ENCODE measurements at places on chromosomes 6 and 20. TPM values are rescaled to one million over a fixed set of nuclear protein-coding genes. Genes with fewer than 3 reads are reported as not detected.

DNA sequence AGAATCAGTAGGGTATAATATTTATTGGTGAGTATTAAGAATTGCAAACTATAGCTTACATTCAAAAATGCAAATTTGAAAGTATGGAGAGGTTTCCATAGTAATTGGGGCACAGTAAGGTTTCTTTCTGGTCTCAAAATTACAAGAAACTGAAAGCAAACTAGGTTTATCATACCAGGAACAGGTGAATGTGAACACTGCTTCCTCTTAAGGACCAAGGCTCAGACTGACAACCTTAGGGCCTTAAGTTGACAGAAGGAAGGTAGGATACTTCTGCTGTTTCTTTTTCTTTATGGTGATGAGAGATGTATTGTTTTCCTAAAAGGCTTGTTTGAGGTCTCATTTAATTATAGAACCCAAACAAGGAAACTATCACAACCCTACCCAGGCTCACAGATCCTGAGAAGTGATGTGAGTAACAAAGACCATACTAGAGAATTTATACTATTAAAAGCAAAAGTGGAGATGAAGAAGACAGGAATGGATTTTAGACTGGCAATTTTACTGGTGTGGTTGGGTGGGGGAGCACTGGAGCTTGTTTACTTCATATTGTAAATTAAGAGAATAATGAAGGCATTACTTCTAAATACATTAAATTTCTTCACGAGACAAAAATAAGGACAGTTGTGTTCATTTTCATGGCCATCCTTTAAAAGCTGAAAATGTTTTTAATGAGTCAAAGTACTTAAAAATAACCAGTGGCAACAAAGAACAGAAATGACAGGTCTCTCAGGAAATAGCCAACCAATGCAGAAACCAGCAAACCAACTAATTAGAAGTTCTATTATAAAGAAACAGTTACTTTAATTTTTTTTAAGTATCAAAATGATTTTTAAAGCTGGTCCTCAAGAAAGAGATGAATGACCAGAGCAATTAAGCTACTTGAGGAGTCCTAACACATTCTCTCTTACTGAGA is 21.3 kb downstream of the STAU1 start:
- no peak for DNase-seq

GRCh38 chr6:111741177-111741952 is 131.9 kb downstream of the FYN start:
- no peak for DNase-seq

BMP6 gene
- total RNA-seq, result 234 TPM

- DNase-seq, result no peak
Observed at GRCh38 chr6:77403424-77403823, 59.9 kb downstream of the HTR1B start.

DNA sequence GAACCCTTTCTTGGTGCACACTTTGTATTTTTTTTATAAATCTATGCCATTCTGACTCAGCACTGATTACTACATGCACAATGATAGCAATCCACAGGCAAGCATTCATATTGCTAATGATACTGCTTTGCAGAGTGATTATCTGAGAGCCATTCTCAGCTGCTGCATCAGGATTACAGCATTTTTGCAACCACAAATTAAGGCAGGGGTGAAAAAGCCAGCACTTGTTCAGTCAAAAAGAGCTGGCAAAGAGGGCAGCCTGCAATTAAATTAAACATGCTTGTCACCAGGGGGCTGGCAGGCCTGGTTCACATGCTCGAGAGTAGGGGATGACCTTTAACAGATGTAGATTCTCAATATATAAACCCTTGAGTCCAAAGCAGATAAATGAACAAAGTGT is 40.7 kb upstream of the SLC17A4 start:
- no peak for DNase-seq

DNA sequence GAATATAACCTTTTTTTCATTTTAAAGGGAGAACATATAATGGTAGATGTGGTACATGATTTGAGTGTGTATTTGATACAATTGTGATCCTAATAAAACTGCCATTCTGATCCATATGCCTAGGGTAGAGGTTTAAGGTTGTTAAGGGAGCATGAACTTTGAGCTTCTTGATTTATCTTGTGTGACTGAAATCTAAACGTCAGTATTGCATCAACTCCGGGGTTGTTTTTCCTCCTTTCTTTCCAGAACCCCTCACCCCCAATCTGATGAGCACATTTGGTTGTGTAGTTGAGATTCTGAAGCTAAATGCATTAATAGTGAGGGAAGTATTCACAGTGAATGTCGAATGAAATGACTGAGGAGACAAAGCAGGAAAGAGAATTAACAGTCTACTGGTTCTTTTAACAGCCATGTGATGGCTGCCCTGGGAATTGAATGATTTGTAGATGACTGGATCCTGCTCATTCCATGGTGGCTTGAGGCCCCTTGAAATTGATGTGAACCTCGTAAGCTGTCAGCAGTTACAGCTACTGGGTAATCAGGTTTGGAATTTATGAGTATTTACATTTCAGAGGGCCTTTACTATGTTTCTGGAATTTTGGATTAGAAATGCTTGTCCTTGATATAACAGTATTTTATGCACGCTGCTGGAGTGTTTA is 44.8 kb downstream of the FARS2 start:
- DNase-seq, result no peak

GRCh38 chr6:43724914-43725642 is 37.5 kb upstream of the MRPS18A start:
- DNase-seq, result no peak

- no peak for DNase-seq
Observed at GRCh38 chr6:25384234-25384633, 105.1 kb downstream of the CARMIL1 start.

- DNase-seq, result no peak
Observed at GRCh38 chr6:65191471-65191870, 515.6 kb downstream of the EYS start.

DNA sequence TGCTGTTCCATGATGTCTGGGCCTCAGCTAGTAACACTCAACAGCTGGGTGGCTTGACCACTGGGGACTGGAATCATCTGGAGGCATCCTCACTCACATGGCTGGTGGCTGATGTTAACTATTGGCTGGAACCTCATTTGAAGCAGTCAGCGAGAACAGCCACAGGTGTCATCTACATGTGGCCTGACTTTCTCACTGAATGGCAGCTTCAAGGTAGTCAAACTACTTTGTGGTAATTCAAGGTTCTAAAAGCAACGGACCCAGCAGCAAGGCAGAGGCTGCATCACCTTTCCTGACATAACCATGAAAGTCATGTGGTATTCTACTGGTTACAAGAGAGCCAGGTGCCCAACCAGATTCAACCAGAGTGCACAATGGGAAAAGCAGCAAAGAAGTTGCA is 115.9 kb upstream of the DST start:
- DNase-seq, result no peak

DNA sequence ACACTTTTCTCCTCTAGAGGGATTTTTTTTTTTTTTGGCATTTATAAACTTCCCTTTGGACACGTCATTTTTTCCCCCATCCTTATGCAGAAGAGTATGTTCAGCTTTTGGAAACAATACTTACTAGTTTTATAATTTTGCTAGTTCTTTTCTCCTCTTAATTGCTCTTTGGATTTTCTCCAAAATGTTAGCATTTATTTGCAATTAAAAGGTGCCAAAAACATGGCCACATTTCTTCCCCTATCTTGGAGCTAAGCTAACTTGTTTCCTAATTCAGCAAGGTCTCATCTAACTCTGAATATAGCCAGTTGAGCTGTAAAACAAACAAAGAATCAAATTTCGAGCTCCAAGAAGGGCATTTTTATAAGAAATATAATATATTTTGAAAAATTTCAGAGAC is 39.2 kb upstream of the RNF182 start:
- DNase-seq, result no peak

- DNase-seq, result no peak
Observed at GRCh38 chr20:60482221-60483008, 524.2 kb downstream of the CDH26 start.

SCGN gene
- not detected for total RNA-seq

DNA sequence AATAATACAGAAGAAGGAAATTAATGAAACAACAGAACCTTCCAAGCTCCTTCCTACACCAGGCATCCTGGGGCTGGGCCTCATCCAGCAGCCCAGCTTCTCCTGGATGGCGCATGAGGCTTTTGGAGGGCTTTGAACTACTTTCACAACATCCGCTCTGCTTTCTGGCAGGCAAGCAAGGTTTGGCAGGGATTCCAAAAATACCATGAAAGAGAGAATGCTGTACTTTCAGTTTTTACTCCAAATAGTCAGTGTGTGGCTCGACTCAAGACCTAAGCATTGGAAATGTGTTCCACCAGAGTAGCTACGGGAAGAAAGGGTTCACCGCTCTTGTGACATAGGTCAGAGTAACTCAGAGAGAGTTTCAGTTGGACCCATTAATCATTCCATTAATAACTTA is 125.4 kb downstream of the OPRM1 start:
- peak; percentile 17 for DNase-seq

PLG gene
- not detected for total RNA-seq

GRCh38 chr20:35179292-35180212 is 7.7 kb downstream of the PROCR start:
- DNase-seq, result no peak

- DNase-seq, result no peak
Observed at GRCh38 chr6:44400572-44400971, 13.1 kb downstream of the CDC5L start.

GRCh38 chr20:1965520-1966351 is 28.1 kb downstream of the PDYN start:
- peak; percentile 74 for DNase-seq

DNA sequence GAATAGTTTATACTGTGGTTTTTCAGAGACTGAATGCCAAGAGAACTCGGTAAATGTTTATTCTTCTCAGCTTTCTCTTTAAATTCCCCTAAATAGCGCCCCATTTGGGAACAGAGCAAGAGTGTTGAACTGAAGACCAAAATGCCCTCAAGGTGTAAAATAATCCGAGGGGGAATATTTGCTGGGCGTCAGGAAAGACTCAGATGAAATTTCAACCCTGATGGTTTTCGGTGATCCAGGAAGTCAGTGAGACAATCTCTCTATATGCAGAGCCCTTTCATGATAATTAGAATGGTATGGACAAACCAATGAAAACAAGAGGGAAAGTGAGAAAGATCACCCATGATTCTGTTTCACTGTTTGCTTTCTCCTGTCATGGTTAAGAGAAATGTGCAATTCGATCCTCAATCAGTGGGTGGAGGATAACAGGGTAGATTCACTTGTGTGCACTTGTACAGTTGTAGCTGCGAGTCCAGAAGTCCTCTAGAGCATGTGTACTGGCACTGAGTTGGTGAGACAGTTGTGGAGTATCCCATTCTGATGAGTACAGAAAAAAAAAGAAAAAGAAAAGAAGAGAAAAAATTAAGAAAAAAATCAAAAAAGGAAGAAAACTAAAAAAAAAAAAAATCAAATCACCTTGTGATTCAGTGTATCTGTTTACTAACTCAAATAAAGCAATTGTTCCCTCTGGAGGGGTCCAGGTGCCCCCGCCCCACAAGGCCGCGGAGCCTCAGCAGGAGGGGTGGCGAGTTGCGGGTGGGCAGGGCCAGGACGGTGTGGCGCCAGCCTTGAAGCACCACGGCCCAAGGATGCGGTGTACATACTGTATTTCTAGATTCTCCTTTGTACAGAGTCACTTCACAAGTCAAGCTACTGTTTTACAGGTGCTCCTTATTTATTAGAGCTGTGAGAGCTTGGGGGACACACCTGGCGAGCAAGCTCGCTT is 164.9 kb downstream of the SCML4 start:
- no peak for DNase-seq

GRCh38 chr6:13194852-13195251 is 133.5 kb downstream of the TBC1D7 start:
- peak; percentile 82 for DNase-seq

RSPO3 gene
- 0.19 TPM for total RNA-seq

GRCh38 chr6:70547313-70547712 is 19.4 kb upstream of the SDHAF4 start:
- DNase-seq, result peak; percentile 29

OR2J3 gene
- total RNA-seq, result not detected

GRCh38 chr6:1426416-1426815 is 37.0 kb downstream of the FOXF2 start:
- DNase-seq, result no peak

BPIFB2 gene
- not detected for total RNA-seq

DNA sequence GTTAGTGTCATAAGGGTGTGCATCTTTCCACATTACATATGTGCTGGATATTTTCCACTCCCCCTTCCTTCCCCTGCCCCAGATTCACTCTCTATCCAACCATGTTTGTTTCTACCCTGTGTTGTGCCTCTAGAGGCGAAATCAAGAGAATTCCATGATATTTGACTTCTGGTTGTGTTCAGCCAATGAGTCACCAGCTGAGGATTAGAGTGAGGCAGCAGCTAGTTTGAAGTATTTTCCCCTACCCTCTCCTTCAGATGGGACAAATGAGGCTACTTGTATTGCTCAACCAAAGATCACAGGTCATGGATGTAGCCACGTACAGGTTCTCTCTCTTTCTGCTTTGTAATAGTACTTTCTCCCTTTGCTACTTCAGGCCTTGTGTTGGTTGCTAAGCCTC is 24.5 kb upstream of the OR2J2 start:
- DNase-seq, result no peak

DNA sequence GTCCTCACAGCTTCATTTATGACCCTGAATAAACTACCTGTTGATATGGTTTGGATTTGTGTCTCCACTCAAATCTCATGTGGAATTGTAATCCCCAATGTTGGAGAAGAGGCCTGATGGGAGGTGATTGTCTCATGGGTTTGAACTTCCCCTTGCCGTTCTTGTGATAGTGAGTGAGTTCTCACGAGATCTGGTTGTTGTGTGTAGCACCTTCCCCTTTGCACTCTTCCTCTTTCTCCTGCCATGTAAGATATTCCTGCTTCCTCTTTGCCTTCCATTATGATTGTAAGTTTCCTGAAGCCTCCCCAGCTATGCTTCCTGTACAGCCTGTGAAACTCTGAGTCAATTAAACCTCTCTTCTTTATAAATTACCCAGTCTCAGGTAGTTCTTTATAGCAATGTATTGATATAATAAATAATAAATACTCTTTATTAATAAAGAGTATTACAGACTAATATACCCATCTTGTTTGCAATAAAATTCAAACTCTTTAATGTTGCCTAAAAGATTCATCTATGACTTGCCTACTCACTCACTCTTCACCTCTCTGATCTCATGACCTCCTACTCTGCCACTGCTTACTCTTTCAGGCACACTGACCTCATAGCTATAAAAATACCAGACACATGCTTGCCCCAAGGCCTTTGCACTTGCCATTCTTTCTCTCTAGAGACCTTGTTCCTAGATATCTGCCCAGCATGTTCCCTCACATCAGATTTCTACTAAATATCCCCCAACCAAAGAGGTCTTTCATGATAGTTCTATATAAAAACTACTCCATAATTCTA is 256.4 kb upstream of the MARCKS start:
- DNase-seq, result no peak

Measured in dermis blood vessel endothelial cell (primary cell).